Amygdala (tissue), 56 donors: ENCODE measurements at places on chromosomes 1 and 21.

GRCh38 chr21:42277593-42277992, 37.6 kb downstream of the TFF3 start:
- no peak for DNase-seq

DNA sequence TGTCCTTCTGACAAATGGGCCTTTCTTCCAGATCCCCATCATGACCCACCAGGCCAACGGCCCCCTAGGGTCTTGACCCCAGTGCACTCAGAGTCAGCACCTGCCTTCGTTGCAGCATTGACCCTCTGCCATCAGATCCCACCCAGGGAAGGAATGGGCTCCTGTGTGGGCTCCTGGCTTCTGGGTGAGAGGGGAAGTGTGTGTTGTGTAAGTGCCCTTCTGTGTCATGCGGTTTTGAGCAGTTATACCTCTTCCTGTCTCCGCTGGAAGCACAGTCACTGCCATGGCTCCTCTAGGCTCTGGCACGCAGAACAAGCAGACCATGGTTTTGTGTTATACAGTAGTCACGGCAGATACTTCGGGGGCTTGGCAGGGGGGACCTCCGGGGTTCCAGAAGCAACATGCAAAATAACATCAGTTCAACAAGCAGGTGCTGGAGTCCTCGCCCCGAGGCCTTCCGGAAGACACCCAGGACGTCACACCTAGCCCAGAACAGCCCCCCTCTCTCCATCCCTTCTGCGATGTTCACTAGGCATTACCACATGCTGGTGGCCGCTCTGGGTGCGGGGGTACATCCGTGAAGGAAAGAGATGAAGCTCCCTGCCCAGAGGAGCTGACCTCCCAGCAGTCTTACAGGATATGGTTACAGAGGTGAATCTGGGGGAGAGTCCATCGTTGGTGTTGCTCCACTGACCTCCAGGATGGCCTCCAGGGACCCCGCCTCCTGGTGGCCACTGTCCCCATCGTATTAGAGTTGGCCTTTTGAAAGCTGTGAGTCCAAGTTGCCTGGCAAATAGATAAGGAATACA, 17.4 kb upstream of the KCNAB2 start:
- no peak for DNase-seq

DNA sequence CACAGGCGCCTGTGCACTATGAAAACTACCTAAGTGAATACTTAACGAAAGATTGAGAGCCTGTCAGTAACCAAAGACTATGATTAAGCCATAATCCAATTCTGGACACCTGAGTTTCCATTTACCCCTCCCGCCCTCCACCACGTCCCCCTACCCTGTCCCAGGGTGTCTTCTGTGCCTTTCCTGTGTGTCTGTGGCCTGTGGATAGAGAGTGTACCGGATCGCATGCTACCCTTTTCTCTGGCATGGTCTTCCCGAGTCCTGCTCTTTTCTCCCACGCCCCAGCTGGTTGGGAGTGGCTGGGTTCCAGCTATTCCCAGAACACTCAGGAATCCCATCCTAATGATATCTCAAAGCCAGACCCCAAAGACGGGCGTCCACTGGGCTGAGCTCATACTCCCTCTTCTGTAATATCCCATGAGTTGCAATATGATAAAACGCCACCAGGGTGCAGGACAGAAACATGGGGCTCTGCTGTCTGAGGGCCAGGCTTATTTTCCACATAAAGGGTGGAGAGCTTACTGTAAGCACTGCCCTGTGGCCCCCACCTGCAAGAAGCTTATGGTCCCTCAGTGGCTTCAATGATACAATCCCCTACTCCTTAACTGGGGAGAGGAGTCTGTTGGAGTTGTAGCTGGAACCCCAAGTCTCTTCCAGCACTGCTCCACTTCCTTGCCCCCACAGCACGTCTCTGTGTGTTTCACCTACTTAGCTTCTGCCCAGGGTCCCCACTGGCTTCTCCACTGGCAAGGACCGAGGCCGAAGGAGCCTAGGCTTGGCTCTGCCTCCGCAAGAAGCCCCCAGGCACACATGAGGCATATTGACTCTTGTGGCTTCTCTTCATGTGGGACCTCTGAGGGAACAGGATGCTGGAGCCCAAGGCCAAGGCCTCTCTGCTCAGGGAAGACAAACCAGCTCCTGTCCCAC, 17.6 kb upstream of the ALX3 start:
- no peak for DNase-seq

DNA sequence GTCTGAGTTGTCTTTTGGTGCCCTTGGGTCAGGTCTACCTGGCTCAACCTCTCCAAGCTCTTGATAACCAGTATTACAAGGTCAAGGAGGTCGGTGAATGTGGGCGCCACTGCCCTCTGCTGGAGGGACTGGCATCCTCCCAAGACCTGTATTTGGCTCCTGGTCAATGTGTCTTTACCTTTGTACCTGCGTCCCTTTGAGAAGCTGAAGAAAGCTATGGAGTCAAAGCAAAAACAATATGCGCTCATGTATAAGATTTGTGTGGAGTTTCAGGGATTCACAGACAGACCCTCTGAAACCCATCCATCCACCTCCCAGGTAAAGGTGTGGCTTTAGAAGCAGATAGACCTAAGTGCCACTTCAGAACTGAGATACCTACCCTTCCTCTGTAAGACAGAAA, 61.8 kb upstream of the NBL1 start:
- no peak for DNase-seq
